CD14-positive monocyte (primary cell): ENCODE measurements at places on chromosomes 6 and 20.

GRCh38 chr6:47736083-47736700 is 37.8 kb downstream of the ADGRF4 start:
- no peaks in the 10 kb centered on the region for H3K36me3 ChIP-seq
- H3K27ac ChIP-seq: no peak overlapping the region
- DNase-seq: no peak
- H3K4me1 ChIP-seq: no peaks in the 10 kb centered on the region

DNA sequence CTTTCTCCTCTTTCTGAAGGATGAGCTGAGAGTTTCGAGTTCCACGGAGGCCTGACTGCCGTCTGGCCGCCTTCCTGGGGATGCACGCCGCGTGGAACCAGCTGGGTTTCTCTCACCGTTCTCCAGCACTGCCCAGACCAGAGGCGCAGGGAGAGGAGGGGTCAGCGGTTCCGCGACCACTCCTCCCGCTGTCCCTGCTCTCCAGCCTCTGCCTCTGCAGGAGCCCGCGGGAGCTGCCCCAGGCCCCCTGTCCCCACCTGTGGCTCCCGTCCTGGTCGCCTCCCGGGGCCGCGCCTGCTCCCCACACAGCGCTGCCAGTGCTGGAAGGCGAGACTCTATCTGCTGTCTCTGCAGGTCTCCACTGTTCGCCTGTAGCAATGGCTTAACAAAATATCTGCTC is 106.8 kb upstream of the AFDN start:
- H3K27ac ChIP-seq: no peak overlapping the region
- H3K4me3 ChIP-seq: no peak overlapping the region
- no peaks in the 10 kb centered on the region for H3K4me1 ChIP-seq
- no peaks in the 10 kb centered on the region for H3K36me3 ChIP-seq
- no peaks in the 10 kb centered on the region for H3K27me3 ChIP-seq
- no peak for DNase-seq

DNA sequence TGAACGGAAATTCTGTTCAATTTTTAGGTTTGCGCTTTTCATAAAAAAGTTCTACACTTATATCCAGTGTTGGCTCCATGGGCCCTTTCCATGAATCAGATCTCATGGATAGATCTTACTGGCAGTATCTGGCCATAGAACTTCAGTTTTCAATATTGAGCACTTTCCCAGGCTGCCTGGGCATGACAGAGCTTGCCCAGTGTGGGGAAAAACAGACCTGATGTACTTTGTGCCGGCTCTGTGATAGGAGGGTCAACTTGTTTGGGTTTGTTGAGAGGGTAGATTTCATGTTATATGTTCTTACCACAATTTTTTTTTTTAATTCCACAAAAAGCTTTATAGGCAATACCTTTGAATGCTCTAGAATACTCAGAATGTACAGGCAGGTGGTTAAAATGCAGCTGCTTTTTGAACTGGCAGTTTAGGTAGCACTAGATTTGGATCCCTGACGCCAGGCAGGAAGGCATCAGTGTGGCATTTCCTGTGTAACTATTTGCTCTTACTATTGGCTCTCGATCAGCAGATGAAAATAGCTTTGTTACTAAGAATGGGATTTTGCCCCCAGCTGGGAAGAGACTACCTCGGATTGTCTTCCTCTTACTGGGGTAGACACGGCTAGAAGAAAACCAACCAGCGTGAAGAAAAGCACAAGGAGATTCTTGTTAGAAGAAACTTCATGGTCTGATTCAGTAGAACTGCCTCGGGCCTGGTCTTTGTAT is 404.9 kb upstream of the SOX4 start:
- no peak for DNase-seq
- H3K27ac ChIP-seq: no peak overlapping the region
- H3K4me3 ChIP-seq: no peak overlapping the region

GRCh38 chr6:122710908-122711635 is 68.4 kb upstream of the FABP7 start:
- H3K4me3 ChIP-seq: no peak overlapping the region
- peaks cover 47% of the 10 kb centered on the region for H3K4me1 ChIP-seq
- no peaks in the 10 kb centered on the region for H3K36me3 ChIP-seq
- no peaks in the 10 kb centered on the region for H3K27me3 ChIP-seq
- DNase-seq: no peak

DNA sequence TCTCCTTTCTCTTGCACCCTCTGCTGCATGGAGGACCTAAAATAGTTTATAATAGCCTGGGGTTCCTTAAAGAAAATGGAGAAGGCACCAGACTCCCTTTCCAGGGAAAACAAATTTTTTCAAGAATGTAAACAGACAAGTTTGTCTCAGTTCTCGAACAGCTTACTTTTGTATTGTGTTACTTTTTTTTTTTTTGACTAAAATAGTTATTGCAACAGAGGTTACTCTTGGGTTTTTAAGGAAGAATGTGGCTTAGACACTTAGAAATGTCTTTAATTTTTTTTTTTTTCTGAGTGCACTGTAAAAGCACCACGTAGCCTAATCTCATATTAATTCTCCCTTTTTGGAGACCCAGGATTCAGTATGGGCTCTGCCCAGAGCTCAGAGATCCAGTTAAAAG is 148.7 kb upstream of the CARMIL1 start:
- peaks cover 15% of the 10 kb centered on the region for H3K4me1 ChIP-seq
- no peaks in the 10 kb centered on the region for H3K27me3 ChIP-seq
- H3K4me3 ChIP-seq: peak overlapping the region; percentile 18
- DNase-seq: no peak
- H3K27ac ChIP-seq: no peak overlapping the region

- H3K27ac ChIP-seq: no peak overlapping the region
- no peaks in the 10 kb centered on the region for H3K27me3 ChIP-seq
- H3K4me1 ChIP-seq: peaks cover 35% of the 10 kb centered on the region
These were observed 27.3 kb downstream of the FNDC1 start for GRCh38 chr6:159196430-159196975.
